ENCODE measurements at places on chromosomes 7 and 10.

DNA sequence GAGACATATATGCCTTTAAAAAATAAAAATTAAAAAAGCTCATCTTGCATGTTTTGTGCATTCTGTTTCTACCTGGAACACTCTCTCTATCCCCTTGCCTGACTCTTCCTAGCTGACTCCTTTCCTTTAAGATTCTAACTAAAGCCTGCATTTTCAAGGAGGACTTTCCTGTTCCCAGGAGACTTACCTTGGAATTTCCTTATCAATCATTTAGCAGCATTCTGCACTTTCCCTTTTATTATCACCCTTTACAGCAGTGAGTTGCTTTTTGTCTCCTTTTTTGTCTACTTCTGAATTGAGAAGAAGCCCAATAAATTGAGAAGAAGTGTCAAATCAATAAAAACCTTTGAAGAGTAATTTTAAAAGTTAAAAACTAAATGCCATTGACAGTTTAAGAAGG lies 142.2 kb upstream of the TMEM196 start:
- DNase-seq = no peak

- DNase-seq = no peak
These were observed 16.3 kb downstream of the AKR1D1 start for GRCh38 chr7:138092486-138093028.

DNA sequence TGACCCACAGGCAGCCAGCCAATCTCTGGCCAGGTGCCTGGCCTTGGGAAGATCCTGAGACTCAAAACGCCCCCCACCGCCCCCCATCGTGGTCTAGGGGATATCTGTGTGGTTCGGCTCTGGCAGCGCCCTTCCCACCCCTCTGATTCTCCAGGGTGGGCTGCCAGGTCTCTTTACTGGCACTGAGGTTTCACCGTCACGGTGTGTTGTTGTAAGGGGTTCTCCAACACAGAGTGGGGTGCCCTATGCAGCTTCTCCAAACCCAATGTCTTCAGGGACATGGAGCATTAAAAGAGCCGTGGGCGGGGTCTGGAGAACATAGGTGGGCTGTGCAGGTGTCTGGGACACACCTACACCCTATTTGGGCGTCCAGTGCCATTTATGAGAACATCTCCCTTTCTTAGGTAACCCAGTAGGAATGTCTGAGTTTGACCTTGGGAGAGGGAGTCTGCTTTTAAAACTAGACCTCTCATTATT lies 1.5 kb downstream of the MAFK start:
- no peak for DNase-seq

GRCh38 chr10:18699849-18700840 lies 40.9 kb downstream of the ARL5B start:
- DNase-seq = no peak

- DNase-seq = no peak
These were observed 38.5 kb downstream of the MCMBP start for GRCh38 chr10:119834188-119834587.

DNA sequence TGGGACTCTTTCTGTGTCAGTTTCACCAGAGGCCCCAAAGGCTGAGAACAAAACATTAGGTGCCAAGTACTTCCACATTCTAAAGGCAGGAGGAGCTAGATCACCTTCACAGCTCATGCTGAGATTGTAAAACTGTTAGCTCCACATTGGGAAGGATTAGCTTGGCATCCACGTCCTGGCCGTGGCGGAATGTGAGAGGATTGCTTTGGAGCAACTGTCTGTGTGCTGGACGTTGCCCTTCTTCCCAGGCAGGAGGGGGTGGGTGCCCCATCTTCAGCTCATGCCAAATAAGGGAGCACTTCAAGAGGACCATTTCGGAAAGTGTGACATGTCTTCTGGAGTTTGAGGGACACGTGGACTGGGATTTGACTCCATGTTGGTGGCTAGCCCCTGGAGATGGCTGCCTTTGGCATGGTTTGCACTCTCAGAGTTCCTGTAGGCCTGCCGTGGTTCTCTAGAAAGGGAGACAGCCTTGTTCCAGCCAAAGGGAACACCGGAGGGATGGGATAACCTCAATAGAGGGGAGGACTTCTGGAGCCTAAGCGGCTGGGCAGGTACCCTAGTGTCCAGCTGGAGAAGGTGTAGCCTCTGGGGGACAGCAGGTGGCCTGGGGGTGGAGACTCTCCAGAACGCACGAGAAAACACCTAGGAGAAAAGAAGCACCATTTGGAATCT lies 19.9 kb upstream of the FMC1 start:
- DNase-seq = no peak

GRCh38 chr10:5502571-5503476 lies 3.5 kb upstream of the CALML5 start:
- DNase-seq = no peak

GRCh38 chr7:70215491-70215890 lies 617.2 kb downstream of the AUTS2 start:
- DNase-seq = no peak

Measured in T-helper 9 cell (primary cell).